Activated T-cell treated with anti-CD3 and anti-CD28 coated beads, Interleukin-2, amount 50 U/mL, for 24 hours (primary cell): ENCODE measurements at places on chromosomes 4 and X.

DNA sequence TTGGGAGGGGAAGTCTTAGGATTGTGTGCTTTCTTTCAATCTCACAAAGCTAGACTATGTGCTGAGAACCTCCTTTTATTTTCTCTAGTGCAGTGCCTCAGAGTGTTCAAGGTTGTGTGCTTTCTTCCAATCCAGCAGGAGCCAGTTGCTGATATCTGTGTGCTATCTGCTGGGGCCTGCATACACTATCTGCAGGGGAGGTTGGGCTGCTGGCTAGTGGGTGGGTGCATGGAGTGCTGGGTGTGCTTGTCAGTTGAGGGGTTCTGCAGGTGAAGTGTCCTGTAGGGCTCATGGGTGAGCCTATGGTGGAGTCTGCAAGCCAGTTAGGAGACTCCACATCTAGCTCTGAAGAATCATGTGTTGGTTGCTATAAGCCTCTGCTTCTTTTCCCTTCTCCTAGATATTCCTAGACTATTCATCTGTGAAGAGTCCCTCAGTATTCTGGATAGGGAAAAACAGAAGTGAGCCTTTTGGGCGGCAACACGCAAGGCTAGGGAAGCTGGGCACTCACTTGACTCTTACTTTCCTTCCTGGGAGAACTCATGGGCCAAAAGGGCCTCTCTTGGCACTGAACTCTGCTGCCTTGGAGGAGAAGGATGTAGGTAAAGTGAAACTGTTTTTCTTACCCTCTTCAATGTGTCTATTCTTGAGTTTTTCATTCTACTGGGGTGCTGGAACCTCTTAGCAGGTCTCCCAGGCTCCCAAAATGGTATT, 8.0 kb upstream of the CISD2 start:
- DNase-seq: no peak

- no peak for DNase-seq
Measured at GRCh38 chr4:18635531-18635930, 614.0 kb upstream of the LCORL start.

DNA sequence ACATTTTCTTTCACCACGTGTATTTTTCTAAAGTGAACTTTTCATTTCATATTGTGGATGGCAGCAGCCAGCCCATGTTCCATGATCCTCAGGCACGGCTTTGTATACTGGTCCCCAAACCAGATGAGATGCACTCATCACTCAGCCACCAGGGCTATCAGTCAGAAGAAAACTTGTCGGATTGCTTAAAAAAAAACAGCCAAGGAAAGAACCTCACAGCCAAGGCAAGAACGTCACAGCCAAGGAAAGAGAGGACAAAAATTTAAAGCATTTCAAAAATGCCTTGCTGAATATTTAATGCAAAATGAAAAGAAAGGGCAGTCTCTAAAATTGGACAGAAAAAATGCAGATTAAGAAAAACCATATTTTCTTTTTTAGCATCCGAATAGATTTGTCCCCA, 333.3 kb downstream of the PDGFC start:
- no peak for DNase-seq

DNA sequence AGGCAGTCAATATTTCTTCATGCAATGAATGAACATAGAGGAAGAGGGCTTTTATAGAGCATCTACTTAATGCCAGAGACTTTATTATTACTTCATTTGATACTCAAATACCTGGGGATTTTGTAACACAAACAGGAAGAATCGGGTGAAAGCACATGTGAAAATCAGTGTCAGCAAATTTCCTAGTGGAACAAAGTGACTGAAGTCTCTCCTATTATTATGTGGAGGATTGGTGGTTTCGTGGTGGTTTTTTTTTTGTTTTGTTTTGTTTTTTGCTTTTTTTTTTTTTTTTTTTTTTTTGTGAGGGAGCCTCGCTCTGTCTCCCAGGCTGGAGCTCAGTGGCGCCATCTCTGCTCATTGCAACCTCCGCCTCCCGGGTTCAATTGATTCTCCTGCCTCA, 207.0 kb downstream of the RRAGB start:
- DNase-seq: no peak

GRCh38 chrX:42027367-42028000, 104.1 kb upstream of the CASK start:
- DNase-seq: no peak

- DNase-seq: no peak
Measured at GRCh38 chr4:184816962-184817361, 8.8 kb downstream of the ACSL1 start.

GRCh38 chr4:20761382-20761781, 61.1 kb downstream of the PACRGL start:
- DNase-seq: no peak

- DNase-seq: no peak
Measured at GRCh38 chr4:80173841-80174240, 23.5 kb upstream of the PRDM8 start.

- DNase-seq: no peak
Measured at GRCh38 chrX:44314259-44314734, 29.2 kb downstream of the EFHC2 start.

- DNase-seq: no peak
Measured at GRCh38 chr4:144495944-144496343, 150.0 kb upstream of the HHIP start.

GRCh38 chrX:23503835-23504539, 163.3 kb upstream of the PRDX4 start:
- no peak for DNase-seq

DNA sequence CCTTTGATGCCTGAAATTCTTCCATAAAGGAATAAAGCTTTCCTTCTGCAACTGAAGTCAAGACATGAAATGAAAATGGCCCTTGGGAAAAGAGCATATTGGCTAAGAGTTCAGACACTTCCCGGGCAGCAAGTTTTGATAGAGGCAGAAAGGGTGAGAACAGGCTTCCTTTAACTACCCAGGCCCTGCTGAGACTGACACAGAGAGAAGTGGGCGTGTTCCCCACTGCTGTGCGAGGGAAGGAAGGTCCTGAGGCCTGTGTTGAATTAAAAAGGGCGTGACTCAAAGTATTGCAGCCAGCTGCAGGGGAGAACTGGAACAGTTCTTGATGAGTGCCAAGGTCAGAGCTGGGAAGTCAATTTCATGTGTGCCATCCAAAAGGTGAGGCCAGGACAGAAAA, 33.9 kb upstream of the ADGRG2 start:
- DNase-seq: no peak

GRCh38 chr4:152244659-152245058, 291.2 kb downstream of the FBXW7 start:
- DNase-seq: no peak

GRCh38 chr4:24701683-24702082, 93.7 kb upstream of the SOD3 start:
- no peak for DNase-seq

GRCh38 chr4:4384837-4385236, 2.1 kb upstream of the NSG1 start:
- no peak for DNase-seq
